ENCODE measurements at places on chromosomes 5 and 9.
A peak's percentile ranks its signal among the peaks of the same experiment; 100 is the strongest.

GRCh38 chr9:16830806-16831205 lies 39.7 kb downstream of the BNC2 start:
- DNase-seq = no peak

DNA sequence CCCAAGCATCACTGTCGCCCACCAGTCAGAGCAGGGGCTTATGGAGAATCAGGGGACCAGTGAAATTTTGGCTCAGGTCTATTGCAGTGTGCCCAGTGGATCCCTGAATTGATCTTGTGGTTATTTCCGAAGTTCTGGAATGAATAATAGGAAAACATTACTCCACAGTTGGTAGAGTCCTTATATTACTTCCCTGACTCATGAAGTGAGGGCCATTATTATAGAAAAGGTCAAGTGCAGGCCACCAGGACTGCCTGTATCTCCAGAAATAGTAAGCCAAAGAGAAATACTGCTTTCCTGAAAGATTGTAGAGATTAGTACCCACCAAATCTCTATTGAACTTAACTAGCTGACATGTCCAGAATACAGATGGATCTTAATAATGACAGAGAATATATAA lies 335.0 kb downstream of the NPR3 start:
- no peak for DNase-seq

DNA sequence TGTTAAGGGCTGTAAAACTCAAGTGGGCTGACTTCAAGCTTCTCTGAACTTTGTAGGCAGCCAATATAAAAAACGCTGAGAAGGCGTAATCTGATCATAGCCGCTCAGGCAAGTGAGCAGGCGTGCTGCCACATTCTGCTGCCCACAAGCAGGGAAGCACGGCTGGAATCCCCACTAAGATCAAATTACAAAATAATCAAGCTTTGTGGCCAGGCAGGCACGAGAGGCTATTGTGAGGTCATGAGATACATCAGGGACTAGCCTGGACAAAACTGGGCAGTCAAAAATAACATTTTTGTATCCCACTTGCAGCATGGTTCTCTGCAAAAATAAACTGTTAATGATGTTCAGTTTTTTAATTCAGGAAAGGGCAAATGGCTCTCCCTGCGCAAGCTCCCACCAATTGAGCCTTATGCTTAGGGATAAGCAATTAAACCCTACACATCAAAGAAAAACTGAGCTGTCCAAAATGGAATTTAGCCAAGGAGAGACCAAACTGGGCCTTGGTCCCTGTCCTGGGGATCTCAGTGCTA lies 64.0 kb downstream of the POU5F2 start:
- peak; percentile 81 for DNase-seq

DNA sequence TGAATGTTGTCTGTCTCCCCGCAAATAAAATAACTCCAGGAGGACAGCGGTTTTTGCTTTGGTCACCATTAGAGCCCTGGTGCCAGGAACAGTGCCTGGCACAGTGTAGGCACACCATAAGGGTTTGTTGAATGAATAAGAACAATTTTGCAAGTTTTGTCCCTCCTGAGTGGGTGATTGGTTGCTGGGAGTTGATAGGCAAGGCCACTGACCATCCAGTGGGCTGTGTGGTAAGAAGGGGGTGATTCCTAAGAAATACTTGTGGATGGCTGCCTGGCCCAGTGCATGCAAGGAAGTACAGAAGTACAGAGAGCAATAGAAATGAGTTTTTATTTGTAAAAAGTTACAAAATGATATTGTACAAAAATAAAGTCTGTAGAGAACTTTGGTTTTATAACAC lies 27.5 kb downstream of the GDNF start:
- no peak for DNase-seq

DNA sequence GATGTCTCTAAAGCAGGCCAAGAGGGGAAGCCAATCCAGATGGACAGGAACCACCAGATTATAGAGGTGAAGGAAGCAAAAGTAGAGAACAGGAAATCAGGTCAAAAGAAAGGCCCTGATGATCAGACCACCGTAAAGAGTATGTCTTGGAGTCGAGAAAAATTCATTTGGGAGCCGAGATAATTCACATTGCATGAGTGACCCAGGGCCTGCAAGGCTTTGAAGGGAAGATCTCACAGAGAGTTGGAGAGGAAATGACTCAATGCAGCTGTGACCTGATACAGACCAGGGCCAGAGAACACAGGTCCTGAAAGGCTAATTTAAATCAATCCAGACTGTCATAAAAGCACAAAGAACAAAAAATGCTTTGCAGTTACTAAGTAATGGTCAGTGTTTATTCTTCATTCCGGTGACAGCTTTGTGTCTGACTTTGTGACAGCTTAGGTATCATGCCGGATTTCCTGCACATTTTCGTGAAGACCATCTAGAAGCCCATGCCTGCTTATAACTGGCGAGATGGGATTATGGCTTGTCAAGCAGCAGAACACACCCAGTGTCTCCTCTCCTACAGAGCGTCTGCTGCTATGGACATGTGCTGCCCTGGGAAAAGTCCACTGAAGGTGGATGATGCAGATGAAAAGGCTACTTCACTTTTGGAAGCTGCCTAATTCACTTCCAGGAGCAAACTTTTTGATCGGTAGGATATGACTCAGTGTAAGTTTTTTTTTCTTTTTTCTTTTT lies 5.8 kb upstream of the ACTBL2 start:
- DNase-seq = no peak

- DNase-seq = no peak
Measured at GRCh38 chr5:97624886-97625285, 441.8 kb upstream of the RIOK2 start.

DNA sequence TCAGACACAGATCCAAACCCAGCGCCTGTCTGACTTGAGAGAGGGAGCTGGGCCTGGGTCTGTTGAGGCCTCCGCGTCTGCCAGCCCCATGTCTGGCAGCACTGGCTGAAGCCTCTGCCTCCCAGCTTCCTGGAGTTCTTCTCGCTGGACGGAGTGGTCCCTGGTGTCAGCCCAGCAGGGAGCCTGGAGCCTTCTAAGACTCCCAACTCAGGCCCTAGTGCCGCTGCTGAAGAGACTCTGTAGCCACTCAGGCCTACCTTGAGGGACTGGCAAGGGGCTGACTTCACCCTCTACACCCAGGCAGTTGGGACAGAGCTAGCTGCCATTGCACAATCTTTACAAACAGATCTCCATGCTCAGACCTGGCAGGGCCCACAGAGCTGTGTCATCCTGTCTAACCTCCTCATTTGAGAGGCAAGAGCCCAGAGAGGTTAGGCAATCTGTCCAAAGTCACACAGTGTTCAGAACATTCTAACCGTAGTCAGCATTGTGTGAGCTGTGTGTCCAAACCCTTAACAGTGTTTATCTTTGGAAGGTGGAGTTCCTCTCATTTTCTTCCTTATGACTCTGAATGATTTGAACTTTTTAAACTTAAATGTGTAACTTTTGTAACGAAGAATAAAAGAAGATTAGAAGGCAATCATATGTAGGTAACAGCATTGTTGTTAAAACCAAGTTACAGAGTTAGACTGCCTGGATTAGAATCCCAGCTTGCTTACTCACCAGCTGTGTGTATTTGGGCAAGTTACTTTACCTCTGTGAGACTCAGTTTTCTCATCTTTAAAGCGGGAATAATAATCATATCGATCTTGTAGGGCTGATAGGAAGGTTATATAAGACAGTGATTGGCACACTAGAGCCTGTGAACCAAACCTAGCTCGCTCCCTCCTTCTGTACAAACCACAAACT lies 4.6 kb upstream of the DUSP1 start:
- no peak for DNase-seq

DNA sequence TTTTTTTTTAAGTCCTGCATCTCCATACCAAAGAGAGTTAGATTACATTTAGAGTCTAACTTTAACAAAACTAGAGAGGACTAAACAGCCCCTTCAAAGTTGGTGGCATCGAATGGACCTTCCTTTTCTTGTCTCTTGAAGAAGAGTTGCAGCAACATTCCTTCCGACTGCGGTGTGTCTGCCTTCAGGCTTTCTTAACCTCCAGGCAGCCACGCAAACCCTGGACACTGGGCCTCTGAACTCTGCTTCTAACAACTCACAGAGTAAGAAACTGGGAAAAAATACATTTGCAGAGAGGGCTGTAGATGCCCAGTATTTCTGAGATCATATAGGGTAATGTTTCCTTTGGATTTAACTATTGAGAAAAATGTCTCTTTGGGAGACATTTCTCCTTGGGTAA lies 120.5 kb upstream of the MAST4 start:
- DNase-seq = no peak

GRCh38 chr5:80184235-80185023 lies 71.4 kb downstream of the SERINC5 start:
- peak; percentile 91 for DNase-seq

- DNase-seq = peak; percentile 11
Measured at GRCh38 chr5:136081217-136081591, 51.4 kb upstream of the SMAD5 start.

- DNase-seq = no peak
Measured at GRCh38 chr9:134835448-134835847, 45.2 kb upstream of the FCN2 start.

DNA sequence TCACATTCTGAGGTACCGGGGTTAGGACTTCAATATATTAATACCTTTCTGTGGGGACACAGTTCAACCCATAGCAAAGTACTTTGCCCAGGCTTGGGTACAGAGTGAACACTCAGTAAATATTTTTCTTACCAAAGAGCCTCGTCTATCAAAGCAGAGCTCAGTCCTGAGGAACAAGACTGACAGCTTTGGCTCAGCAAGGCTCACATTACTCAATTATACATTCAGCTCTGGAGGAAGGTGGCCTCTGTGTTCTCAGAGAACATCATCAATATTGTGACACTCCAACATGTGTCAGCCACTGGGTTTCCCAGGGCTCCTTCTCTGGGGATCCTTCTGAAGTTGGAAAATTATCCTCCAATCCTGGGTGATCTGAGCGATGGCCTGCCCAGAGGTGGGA lies 186.4 kb downstream of the NMUR2 start:
- no peak for DNase-seq

DNA sequence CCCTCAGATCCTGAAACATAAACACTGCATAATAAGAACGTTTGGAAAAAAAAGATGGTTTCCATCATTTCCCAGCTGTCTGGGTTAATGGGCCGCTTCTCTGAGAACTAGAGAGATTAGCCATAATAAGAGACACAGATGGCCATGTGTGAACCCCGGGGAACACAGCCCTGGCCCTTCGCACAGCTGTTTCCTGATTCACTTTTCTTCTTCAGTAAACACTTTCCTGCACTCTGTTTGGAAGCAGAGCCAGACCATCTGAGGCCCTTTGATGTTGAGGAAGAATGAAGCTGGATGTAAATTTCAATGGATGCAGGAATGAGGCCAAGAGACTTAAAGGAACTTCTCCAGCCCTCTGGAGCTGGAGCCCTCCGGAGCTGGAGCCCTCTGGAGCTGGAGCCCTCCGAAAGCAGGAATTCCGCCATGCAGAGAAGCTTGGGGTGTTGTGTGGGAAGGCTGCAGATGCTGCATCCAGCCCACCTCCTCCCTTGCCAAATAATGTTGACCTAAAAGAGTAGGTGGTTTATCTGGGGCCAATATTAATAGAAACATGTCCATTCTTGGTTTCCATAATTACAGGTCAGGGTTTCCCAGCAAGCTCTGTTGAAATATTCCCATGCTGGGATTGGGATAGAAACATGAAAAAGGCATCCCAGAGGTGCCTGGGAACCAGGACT lies 218.9 kb downstream of the NXNL2 start:
- DNase-seq = no peak

DNA sequence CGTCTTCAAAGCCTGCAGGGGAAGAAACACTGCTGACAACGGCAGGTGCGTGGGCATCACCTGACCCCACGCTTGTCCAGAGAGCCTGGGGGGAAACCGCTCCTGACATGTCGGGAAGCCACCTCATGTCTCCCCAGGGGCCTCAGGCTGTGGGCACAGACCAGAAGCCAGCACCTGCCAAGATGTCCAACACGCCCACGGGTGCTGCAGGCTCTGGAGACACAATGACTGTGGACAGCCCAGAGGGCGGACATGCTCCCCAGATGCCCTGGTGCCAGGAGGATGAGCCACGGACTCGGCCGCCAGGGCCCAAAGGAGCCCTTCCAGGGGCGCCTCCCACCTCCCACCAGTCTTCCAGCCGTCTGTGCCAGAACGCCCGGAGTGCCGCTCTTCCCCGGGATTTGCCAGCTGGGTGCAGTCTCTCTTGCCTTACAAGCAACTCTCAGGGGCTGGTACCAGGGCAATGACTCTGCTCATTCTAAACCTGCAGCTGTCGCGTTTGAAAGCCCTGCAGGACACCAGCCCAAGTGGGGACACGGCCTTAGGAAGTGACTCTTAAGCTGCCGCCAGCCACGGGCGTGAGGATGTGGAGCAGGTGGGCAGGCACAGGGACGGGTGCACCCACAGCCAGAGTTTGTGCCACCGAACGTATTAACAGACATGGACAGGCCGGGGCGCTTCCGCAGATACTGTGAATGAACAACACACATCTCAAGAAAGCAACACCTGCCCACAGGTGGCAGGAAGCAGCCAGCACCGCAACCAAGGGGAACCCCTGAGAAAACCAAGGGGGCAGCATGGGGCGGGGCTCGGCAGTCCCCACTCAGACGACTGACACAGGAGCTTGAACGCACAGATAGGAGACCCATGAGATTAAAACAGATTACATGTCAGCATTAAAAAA lies 6.8 kb upstream of the LHX3 start:
- no peak for DNase-seq
